ENCODE measurements at places on chromosomes 2 and 18. TPM values are rescaled to one million over a fixed set of nuclear protein-coding genes. Genes with fewer than 3 reads are reported as not detected.

CRACDL gene
- 29.6 TPM for total RNA-seq

ASNSD1 gene
- total RNA-seq, result 14.8 TPM

CROCC2 gene
- not detected for total RNA-seq

DCDC2C gene
- not detected for total RNA-seq

CRYGC gene
- total RNA-seq, result not detected

IL37 gene
- total RNA-seq, result 1.7 TPM

CCBE1 gene
- 5.8 TPM for total RNA-seq

KIAA2012 gene
- total RNA-seq, result not detected

KLHL41 gene
- not detected for total RNA-seq

FLACC1 gene
- 0.75 TPM for total RNA-seq

RGPD4 gene
- not detected for total RNA-seq

CLIP4 gene
- 107 TPM for total RNA-seq

PDCD1 gene
- not detected for total RNA-seq

CGREF1 gene
- total RNA-seq, result 0.37 TPM

SCN1A gene
- not detected for total RNA-seq

DOCK10 gene
- 33.6 TPM for total RNA-seq

ACTG2 gene
- not detected for total RNA-seq

ZSWIM2 gene
- total RNA-seq, result not detected

EMX1 gene
- not detected for total RNA-seq

TMEFF2 gene
- total RNA-seq, result not detected

FOXI3 gene
- not detected for total RNA-seq

RNMT gene
- 48.8 TPM for total RNA-seq

ARHGAP15 gene
- total RNA-seq, result not detected

FEV gene
- not detected for total RNA-seq

ANKRD30B gene
- not detected for total RNA-seq

MAP3K19 gene
- not detected for total RNA-seq

MAP2 gene
- total RNA-seq, result 71.1 TPM

KIF1A gene
- not detected for total RNA-seq

SATB2 gene
- 7.8 TPM for total RNA-seq

ARHGEF4 gene
- total RNA-seq, result 16.1 TPM

CYTIP gene
- total RNA-seq, result not detected

CSRNP3 gene
- 0.41 TPM for total RNA-seq

SIX3 gene
- total RNA-seq, result 1.4 TPM

ZAP70 gene
- total RNA-seq, result not detected

DHRS9 gene
- total RNA-seq, result not detected

PDE11A gene
- total RNA-seq, result 1.4 TPM

TWIST2 gene
- total RNA-seq, result 5.0 TPM

UGT1A8 gene
- total RNA-seq, result 0.17 TPM

LYPD6B gene
- total RNA-seq, result 10.0 TPM

CCDC74A gene
- total RNA-seq, result 3.4 TPM

ZNF2 gene
- 4.9 TPM for total RNA-seq

UGT1A5 gene
- 91.2 TPM for total RNA-seq

RNF125 gene
- 0.15 TPM for total RNA-seq

PRSS56 gene
- total RNA-seq, result not detected

SCN9A gene
- total RNA-seq, result 5.2 TPM

CXCR1 gene
- total RNA-seq, result not detected

All from PC-9 (cell line).